ENCODE measurements at places on chromosomes 3 and 15.

- no peak for DNase-seq
Observed at GRCh38 chr3:136595913-136596697, 156.1 kb downstream of the STAG1 start.

- DNase-seq: no peak
Observed at GRCh38 chr3:117752984-117753717, 1043.6 kb downstream of the TUSC7 start.

- DNase-seq: no peak
Observed at GRCh38 chr15:70059476-70060213, 38.1 kb downstream of the TLE3 start.

GRCh38 chr3:120369037-120369467, 19.9 kb upstream of the LRRC58 start:
- DNase-seq: no peak

- DNase-seq: no peak
Observed at GRCh38 chr3:182668541-182668940, 124.8 kb upstream of the ATP11B start.

GRCh38 chr3:14248849-14249523, 70.4 kb downstream of the LSM3 start:
- peak; percentile 22 for DNase-seq

GRCh38 chr15:91127236-91127955, 27.3 kb downstream of the SV2B start:
- DNase-seq: no peak

DNA sequence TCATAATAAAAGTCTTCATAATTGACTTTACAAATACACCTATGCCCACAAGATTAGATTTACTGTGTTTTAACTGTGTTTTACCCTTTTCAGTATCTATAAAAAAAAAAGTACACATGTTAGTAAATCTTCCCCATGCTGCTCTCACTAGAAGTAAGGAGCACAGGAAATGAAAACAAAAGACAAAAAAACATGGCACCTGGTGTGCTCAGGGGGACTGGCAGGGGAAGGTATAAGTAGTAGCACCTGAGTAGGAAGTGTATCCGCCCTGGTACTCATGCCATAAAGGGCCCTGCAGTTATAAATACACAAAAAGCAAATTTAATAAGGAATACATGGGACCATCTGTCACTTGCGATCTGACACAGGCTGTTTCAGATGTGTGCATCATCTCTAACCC, 8.9 kb upstream of the ALDH1A2 start:
- DNase-seq: no peak

- DNase-seq: peak; percentile 30
Observed at GRCh38 chr3:113051787-113052186, 61.0 kb downstream of the GTPBP8 start.

GRCh38 chr3:154059833-154060232, 61.4 kb upstream of the ARHGEF26 start:
- no peak for DNase-seq

DNA sequence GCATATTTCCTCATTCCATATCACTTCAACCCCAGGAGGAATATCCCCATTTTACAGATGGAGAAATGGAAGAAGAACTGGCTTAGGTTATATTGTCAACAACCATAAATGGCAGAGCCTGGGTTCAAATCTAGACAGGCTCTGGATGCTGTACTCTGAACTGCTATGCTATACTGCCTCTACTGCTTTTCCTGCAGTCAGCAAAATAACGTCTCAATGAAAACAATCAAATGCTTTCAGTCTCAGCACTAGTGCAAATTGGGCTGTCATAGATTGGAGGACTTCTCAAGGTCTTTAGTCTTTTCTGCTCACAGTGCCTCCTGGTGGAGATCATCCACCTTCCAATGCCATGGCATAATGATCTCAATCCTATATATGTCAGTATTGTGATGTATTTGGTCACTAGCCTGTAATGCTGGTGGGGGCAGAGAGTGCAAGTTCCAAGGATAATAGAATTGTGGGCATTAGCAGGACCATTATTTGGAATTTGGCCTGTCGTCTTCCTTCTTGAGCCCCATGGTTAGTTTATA, 285.0 kb downstream of the CLSTN2 start:
- DNase-seq: no peak

DNA sequence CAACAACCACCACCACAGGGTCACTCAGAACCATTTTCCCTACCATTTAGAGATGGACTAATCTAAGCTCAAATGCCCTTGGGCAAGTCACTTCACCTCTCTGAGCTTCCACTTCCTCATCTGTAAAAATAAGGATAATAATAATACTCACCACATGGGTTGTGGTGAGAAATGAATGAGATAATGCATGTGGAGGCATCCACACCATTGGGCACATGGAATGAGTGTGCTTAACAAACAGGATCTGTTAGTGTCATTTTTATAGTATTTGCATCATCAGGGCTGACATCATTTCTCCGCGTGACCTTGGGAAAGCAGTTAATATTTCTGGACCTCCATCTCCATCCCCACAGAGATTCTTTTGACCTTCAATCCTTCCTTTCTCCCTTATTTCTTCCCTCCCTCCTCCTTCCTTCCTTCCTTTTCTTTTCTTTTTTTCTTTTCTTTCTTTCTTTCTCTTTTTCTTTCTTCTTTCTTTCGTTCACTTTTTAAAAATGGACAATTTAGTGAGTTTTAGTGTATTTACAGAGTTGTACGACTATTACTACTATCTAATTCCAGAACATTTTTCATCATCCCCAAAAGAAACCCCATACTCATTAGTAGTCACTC, 7.7 kb upstream of the RFT1 start:
- no peak for DNase-seq

GRCh38 chr3:127665586-127665985, 7.2 kb upstream of the ABTB1 start:
- DNase-seq: no peak

DNA sequence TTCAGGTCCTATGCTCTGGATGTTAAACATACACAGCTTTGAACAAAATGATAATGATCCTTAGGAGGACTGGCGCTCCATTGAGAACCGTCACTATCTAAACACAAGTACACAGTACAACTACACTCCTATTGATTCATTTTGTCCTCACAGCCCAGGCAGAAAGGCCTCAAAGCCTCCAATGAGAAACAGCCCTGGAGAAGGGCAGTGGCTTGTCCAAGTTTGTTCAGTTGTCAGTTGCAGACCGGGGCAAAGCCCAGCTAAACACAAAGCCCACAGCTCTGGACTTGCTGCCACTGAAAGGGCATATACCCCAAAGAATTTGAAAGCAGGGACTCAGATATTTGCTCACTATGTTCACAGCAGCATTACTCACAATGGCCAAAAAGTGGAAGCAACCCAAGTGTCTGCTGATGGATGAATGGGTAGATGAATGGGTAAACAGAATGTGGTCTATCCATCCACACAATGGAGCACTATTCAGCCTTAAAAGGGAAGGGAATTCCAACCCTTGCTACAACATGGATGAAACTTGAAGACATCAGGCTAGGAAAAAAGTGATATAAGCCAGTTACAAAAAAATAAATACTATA, 34.7 kb downstream of the NUP210 start:
- DNase-seq: peak; percentile 34

DNA sequence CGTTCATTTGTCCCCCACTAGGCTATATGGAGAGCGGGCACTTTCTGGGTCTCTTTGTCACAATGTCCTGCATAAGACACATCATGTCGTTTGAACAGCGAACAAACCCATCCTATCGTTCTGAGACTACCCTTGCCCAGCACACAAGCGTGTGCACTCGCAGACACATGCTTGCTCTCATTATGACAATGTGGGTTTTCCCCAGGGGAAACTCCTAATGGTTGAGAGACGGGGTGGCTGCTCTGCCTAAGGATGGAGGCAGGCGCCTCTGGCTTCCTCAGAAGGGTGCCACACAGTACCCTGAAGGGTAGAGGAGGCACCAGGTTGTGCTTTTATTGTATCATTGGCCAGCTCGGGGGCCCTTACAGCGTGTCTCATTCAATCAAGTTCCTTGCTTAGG, 51.0 kb upstream of the MYZAP start:
- DNase-seq: no peak

DNA sequence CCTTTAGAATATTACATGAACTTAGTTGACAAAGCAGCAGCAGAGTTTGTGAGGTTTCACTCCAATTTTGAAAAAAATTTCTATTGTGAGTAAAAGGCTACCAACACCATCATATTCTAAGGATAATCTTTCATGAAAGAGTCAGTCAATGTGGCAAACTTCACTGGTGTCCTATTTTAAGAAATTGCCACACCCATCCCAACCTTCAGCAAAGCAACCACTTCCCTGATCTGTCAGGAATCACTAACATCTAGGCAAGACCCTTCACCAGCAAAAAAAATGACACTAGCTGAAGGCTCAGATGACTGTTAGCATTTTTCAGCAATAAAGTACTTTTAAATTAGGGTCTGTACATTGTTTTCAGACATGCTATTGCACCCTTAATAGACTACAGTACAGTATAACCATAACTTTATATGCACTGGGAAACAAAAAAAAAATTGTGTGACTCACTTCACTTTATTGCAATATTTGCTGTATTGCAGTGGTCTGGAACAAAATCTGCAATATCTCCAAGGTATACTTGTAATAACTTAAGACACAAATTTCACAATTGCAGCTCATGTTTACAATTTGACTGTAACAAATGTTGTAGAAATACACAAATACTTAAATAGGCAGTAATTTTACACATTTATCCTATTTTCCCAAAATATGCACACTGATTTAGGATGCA, 38.9 kb upstream of the ALCAM start:
- no peak for DNase-seq
